ENCODE measurements at places on chromosomes 2 and 18.

GRCh38 chr18:36511791-36512352 lies 214.4 kb downstream of the FHOD3 start:
- no peak for DNase-seq

- DNase-seq, result no peak
These were observed 135.3 kb downstream of the C1D start for GRCh38 chr2:67927501-67927900.

- DNase-seq, result no peak
These were observed 189.9 kb upstream of the NDUFV2 start for GRCh38 chr18:8912348-8913326.

DNA sequence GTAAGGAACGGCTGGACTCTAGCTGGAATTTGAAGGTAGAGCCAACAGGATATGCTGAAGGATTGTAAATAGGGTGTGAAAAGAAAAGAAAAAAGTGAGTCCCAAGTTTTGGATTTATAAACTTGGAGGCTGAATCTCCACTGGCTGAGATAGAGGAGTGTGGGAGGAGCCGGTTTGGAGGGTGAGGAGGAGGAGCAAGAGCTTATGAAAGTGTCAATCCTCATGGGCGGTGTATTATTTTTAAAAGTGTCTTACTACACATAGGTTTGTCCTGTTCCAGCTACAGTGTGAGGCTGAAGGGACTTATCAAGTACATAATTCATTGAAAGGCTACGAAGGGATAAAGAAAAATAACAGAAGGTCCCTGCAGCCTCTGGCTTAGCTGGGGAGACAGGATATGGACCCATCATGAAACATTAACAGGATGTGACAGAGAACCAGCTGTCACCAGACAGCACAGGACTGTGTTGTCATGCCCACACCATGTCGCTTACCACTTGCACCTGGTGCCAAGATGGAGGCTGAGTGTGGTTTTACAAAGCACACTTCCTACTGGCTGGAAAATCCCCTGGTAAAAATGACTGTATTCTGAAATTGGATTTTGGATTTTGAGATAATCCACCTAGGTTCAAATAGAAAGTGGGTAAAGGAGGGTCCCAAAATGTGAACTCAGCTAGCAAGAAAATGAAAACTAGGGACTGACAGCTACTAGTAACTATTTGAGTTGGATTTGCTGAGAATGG lies 2.5 kb upstream of the MREG start:
- no peak for DNase-seq

DNA sequence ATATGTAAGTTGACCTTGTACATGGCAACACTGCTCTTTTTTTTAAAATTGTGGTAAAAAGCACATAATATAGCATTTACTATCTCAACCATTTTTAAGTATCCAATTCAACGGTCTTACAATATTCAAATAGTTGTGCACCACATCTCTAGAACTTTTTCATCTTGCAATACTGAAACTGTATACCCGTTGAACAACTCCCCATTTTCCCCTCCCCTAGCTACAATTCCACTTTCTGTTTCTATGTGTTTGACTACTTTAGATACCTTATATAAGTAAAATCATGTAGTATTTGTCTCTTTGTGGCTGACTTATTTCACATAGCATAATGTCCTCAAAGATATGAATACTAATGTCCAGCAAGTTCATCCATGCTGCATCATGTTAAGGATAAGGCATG lies 452.1 kb downstream of the TXNL1 start:
- no peak for DNase-seq

- no peak for DNase-seq
These were observed 398.4 kb upstream of the CWC22 start for GRCh38 chr2:180405520-180405919.

DNA sequence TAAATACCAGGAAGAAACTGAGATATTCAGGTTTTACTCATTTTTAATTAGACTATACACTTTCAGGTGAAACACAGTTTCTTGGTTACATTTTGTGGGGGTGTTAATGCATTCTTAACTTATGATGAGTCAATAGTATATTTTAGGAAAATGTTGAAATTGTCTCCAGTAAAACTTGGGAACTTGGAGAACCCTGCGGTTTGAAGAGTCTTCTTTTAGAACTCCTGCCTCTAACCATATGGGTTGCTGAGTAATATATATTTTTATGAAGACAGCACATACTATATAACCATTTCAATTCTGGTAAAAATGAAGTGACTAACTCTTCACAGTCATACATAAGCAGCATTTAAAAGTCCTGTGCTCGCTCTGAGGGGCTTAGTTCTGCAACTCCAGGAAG lies 308.2 kb upstream of the LRATD1 start:
- no peak for DNase-seq

DNA sequence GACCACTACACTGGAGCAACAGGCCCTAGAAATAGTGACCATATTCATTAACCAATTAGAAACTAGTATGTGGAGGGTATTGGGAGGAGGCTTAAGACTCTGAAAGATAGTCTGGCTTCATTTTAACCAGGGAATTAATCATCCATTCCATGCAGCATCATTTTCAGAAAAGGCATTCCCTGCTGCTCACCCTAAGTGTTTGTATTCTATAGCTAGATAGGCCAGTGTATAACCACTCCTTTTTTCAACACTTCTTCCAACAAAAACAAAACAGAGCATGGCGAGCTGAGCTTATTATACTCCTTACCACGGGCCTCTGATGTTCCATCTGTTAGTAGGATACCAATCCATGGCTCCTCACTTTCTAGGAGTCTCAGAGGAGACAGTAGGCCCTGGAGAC lies 112.0 kb upstream of the PKDCC start:
- no peak for DNase-seq

DNA sequence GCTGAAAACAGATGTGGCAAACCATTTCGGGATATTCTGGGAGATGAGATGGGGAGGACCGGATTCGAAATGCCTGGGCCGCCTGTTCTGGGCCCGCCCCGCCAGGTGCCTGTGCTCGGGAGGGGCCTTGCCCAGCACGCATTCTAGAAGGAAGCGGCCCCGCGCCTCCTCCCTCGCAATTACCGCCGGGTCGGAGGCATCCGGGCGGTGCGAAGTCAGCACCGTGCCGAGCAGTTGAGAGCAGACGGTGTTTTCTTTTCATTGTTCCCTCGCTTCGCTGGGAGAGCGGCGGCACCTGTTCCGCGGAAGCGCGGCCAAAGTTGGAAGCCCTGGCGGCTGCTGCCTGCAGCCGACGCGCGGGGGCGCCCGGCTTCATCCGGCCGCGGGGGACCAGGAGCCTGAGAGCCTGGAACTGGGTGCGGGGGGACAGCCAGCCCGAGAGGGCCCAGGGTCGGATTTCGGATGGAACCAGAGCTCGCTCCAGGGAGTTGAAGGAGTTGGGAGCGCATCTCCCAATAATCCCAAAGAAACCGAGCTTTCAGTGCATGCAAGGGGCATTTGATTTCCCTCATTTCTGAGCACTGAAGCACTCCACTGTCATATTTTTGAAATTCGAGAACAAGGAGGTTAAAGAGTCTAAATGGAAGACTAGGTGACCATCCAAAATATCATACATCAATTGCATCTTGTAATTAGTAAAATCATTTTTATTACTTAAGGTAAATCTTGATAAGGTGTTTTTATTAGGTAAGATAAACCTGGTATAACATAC lies 241.8 kb upstream of the RAB12 start:
- DNase-seq, result peak; percentile 59

GRCh38 chr18:43392168-43392567 lies 114.9 kb upstream of the SYT4 start:
- no peak for DNase-seq

DNA sequence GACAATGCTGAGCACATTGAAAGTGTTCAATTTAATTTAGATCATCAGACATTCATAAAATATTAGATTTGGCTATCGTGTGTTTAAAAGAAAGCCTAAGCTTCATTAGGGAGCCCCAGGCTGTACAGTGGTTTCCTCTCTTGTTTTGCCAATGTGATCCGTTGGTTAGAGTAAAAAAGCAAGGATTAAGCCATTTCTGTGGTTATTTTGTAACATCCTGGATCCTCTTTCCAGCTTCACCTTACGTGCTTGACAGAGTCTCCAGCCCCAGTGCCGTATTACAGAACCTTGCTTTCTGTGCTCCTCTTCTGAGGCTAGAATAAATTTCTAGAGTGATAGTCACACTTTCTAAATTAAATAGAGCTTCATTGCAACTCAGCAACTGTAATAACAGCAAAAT lies 289.3 kb upstream of the LINC00305 start:
- DNase-seq, result no peak

- DNase-seq, result no peak
These were observed 218.8 kb downstream of the DYSF start for GRCh38 chr2:71671895-71672825.

DNA sequence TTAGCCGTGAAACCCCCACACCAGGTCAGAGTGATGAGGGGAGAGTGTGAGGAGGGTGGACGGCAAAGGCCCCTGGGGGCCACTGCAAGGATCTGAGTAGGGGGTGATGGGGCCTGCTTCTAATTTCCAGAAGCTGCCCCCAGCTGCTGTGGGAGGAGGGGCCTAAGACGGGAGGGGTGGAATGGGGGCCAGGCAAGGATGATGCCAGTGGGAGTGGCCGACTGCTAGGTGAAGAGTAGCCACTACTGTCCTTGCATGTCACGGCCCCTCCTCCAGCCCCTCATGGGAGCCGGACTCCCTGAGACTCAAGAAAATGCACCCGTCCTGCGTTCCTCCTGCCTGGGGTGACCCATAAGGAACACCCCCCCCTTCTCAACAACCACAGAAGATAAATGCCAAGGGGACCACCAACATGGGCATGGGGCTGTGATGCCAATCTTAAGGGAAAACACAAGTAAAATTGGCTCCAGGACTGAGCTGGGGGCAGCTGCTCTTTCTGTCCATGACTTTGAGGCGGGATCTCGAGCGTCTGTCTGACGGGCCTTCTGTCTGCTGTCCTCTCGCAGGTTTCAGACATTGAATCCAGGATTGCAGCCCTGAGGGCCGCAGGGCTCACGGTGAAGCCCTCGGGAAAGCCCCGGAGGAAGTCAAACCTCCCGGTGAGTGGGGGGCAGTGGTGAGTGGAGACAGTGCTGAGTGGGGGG lies 24.2 kb upstream of the PRLH start:
- no peak for DNase-seq

DNA sequence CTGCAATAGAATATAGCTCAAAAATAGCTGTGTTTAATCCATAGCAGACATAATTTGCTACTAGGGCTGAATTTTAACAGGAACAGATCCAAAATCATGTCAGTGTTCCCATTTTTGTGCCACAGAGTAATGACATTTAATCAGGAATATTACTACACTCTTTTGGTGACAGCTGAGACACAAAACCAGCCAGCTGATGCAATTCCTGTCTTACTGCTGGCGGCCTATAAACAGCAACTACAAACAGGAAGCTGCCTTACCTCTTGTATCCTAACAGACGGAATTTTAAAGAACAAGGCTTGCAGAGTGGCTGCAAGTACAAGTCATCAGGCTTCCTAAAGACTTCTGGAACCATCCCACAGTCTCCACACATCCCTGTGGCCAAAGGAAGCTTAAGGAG lies 218.1 kb downstream of the ZNF521 start:
- DNase-seq, result no peak

DNA sequence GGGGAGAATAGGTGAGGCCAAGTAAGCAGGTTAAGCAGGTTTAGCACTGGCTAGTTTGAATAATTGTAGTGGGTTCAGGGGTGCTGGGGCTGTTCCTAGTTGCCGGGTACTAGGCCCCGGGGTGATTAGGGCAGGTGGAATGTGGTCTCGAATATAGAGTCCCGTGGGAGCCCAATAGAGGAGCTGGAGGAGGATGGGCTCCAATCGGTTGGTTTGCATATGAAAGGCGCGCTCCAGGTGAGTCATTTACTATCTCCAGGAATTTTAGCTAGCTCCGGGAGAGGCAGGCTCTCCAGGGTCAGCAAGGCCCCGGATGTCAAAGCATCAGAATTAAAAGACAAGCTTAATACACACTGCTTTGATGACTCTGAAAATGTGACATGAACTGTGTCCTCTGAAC lies 304.0 kb downstream of the ZNF521 start:
- DNase-seq, result no peak

DNA sequence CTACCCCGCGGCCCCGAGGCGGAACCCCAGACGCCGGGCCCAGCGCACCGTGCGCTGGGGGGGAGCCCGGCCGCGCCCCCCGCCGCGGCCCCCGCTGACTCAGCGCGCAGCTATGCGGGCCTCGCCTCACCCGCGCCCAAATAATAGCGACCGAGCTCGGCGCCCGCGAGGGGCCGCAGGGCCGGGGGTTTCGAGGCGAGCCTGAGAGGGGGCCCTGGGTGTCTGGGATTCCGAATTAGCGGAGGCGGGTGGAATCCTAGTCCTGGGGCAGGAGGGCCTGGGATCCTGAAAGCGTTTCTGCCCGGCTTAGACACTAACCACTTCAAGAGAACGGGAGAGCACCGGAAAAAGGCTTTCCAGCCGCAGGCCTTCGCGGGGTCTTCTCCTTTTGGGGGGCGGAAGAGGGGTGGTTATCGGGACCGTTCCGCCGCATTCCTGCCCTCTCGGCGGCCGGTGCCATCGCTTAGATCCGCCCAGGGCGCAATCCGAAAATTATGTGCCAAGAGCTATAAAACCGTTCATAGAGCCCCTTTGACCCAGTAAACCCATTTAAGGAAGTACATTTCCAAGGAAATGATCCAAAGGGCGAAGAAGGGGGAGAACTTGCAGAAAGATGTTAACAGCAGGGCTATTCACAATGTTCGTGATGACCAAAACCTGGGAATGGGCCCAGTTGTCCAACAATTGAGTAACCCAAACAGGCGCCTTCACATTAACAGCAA lies 681 bp upstream of the ROCK2 start:
- DNase-seq, result no peak

DNA sequence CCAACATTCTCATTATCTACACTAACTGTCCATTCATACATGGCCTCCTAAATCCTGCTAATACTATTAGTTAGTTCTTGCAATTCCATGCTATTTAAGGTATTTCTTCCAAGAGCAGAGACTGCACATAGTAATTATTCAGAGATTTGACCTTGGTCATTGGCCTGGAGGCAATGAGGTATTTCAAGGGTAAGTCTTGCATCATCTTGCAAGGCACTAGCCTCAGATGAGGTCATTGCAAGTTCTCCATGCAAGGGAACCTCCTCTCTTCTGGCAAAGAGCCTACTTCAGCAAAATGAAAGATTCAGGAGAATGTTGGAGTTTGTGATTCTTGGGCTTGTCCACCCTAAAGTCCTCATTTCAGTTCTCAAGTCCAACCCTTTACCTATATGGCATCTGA lies 48.5 kb upstream of the IKZF2 start:
- no peak for DNase-seq

DNA sequence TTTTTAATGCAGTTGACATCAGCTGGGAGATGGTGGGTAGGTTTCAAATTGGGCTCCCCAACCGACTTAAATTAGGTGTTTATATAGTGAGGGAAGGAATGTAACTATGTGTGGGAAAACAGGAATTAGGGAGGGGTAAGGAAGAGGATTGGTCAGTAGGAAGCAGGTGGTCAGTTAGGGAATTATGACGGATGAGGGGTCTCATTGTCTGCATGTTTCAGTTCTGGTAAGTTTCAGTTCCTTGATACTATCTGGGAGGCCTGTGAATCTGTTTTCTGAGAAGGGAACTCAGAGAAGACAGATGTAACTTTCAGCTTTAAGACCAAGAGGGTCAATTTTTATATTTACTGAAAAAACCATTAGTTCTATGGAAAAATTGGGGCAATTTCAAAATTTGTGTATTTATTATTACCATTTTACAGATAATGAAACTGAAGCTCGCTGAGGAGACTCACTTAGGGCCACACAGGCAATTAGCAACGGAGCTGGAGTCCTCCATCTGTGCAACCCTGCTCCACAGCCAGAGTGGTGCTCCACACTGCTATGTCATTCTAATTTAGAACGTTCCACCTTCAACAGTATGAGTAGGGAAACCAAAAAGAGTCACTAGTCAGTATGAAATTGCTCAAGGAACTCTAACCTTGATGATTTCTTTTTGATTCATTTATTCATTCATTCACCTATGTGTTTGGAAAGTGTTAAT lies 36.0 kb upstream of the CCDC195 start:
- no peak for DNase-seq

GRCh38 chr2:199339891-199340605 lies 117.7 kb downstream of the SATB2 start:
- no peak for DNase-seq

All from NCI-H1092 (cell line).